ENCODE measurements at places on chromosomes 1 and 21.

DNA sequence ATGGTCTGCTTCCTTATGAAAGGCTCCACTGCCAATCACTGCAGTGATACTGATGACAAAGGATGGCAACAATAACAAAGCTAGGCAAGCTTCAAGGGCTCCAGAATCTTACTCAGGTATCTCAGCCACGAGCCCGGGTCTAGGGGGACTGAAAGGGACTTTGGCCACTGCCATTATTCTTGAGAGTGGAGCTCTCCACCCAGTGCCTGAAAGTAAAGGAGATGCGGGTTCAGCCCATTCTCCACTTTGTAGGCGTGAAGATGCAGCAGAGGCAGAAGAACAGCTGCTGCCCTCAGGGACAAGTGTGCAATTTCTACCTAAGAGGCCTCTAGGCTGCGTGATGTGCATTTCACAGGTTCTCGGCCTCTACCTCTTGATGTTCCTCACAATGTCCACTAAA lies 31.4 kb upstream of the SLAMF9 start:
- no peak for DNase-seq

GRCh38 chr1:46394108-46394871 lies at the start of gene FAAH:
TSS of gene FAAH (plus strand) at chr1:46394317. CDS start at chr1:46394349, 32 bp downstream.
- no peak for DNase-seq

GRCh38 chr1:100971021-100971420 lies 54.6 kb downstream of the DPH5 start:
- DNase-seq, result no peak

DNA sequence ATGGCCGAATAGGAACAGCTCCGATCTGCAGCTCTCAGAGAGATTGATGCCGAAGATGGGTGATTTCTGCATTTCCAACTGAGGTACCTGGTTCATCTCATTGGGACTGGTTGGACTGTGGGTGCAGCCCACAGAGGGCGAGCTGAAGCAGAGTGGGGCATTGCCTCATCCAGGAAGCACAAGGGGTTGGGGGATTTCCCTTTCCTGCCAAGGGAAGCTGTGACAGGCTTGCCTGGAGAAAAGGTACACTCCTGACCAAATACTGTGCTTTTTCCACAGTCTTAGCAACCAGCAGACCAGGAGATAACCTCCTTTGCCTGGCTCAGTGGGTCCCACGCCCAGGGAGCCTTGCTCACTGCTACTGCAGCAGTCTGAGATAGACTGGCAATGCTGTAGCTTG lies 66.9 kb downstream of the HSD3B1 start:
- no peak for DNase-seq

GRCh38 chr1:67612788-67613241 lies 72.2 kb upstream of the GADD45A start:
- no peak for DNase-seq

- no peak for DNase-seq
These were observed 42.6 kb upstream of the EPB41 start for GRCh38 chr1:28871631-28872401.

- DNase-seq, result no peak
These were observed 13.9 kb upstream of the PRMT2 start for GRCh38 chr21:46621457-46622182.
